ENCODE measurements at places on chromosomes 6 and 20.
A peak's percentile ranks its signal among the peaks of the same experiment; 100 is the strongest.

DNA sequence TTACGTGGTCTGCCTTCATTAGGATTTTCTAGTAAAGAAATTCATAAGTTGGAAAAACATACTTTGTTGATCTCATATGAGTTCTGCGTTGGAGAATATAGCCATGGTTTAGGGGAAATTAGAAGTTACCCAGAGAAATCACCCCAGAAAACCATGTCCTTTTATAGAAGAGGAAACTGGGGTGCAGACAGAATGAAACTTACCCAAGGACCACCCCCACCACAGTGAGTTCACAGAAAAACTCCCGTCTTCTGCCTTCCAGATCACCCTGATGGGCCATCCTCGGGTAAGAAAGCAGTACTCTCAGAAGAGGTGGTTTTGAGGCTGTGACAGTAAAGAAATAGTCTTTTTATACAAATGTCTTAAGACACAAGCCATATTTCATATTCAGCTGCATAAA lies 25.1 kb upstream of the MAFB start:
- DNase-seq: no peak

GRCh38 chr6:84469144-84469543 lies 241.7 kb upstream of the CEP162 start:
- DNase-seq: no peak

- peak; percentile 41 for DNase-seq
Measured at GRCh38 chr6:40948570-40948969, 90.5 kb downstream of the UNC5CL start.

DNA sequence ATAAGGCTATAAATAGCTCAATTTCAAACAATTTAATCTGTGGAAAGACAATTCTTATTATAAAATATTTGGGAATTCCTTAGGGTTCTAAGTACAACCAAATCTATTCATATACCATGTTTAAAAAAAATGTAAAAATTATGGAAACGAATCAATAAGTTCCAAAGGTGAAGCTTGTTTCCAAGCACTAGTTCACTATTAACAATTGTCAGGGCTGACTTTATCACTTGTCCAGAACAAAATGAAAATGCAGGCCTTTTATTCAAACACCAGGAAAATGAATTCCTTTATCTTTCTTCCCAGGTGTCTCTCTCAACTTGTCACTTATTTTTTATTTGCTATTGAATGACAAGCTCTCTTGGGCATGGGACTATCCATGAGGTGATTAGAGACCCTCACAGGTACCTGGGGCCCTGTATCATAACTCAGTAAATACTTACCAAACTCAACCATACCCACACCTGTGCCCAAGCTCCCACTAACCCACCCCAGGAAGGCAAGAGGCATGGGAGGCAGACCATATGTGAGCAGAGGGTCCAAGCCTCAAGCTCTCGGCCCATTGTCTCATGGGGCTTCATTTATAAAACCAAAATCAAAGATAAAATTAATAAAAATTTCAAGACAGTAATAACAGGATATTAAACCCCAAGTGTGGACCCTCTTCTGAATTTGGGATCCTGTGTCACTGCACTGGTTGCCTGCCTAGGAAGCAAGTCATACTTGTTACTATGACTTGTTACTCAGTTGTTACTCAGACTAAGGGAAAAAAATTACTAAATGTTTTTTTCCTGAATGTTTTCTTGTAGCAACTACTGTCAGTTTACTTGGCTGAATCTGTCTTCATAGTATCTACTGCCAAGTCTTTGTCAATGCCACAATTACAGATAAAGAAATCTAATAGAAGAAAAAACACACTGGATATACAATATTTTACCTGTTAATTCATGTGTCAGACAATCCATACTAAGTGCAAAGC lies 54.7 kb downstream of the PTPRK start:
- no peak for DNase-seq

GRCh38 chr6:68689910-68690309 lies 54.8 kb downstream of the ADGRB3 start:
- no peak for DNase-seq

- peak; percentile 100 for DNase-seq
Measured at GRCh38 chr20:25237610-25238318, 10.1 kb upstream of the PYGB start.
